ENCODE measurements at places on chromosomes 3 and 15.

- no peak for DNase-seq
These were observed 10.9 kb downstream of the STRIT1 start for GRCh38 chr3:155282385-155283091.

- no peak for DNase-seq
These were observed 157.8 kb downstream of the TIGIT start for GRCh38 chr3:114451561-114452018.

DNA sequence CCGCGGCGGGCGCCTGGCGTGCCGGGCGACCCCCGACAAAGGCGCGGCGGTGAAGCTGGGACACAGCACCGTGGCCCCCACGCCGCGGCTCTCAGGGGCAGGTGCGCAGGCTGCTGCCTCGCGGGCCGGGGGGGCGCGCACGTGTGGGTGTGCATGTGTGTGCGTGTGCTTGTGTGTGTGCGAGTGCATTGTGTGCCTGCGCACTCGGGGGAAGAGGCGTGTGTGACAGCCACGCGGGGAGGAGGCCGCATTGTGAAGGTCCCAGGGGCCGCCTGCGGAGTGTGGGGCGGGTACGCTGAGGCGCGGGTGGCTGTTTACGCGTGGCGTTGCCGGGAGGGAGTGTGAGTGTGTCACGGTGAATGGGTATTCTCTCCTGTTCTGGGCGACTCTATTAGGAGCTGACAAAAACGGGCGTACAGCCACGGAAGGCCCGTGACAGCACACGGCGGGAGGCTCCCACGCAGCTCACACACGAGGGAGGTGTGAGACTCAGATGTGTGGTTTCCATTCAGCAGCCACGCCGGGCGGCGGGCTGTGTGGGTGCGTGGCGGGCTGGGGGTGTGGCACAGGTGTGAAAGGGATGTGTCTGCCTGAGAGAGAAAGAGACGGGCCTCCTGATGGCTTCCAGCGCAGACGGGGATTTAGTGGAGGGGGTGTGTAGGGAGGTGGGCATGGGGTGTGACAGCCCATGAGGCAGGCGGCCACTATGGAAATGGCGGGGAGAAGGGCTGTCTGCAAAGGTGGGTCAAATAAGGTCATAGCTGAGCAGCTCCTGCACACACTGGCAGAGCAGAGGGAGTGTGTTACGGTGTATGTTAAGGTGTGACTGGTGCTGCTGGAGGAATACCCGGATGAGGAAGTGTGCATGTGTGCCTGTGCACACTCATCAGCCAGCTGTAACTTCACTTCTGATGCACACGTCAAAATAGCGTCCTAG lies 750 bp downstream of the PODXL2 start:
- no peak for DNase-seq

- no peak for DNase-seq
These were observed 5.8 kb upstream of the RYR3 start for GRCh38 chr15:33304924-33305323.

DNA sequence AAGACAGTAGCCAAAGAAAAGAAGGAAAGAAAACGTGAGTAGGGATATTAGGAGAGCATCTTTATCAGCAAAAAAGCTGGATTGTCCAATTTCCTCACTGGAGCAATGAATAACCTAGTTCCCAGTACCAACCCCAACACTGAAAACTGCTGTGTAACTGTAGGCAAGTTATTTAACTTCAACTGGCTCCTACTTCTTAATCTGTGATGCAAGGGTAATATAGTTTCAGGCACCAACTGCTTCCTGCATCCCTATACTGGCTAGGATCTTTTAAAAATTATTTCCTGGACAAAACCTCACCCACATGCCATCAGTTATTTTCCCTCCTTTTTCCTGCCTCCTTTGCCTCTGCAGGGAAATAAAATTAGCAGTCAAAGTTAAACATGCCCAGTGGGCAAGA lies 59.6 kb downstream of the ZBTB20 start:
- DNase-seq, result no peak
